ENCODE measurements at places on chromosomes 5 and 9.
A peak's percentile ranks its signal among the peaks of the same experiment; 100 is the strongest.

GRCh38 chr9:126157826-126158587 lies 168.6 kb upstream of the MVB12B start:
- no peak for DNase-seq

DNA sequence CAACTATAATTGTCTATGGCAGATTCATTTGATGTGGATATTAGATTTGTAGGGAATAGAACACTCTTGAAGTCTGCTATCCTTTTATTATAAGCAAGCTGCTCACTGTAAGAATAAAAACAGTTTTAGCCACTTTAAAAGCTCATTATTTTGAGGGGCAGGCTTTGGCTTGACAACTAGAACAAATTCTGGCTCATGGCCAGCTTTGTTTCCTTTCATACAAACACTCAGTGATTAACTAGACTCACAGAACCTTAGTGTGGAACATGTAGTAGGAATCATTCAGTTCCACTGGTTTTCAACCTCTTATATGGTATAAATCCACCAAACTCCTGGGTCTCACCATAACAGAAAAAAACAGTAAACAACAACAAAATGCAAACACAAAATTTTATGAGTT lies 27.4 kb upstream of the CEP120 start:
- DNase-seq: no peak

- no peak for DNase-seq
These were observed 4.3 kb downstream of the CD14 start for GRCh38 chr5:140628711-140629110.

GRCh38 chr9:105973951-105974351 lies 279.6 kb downstream of the TMEM38B start:
- no peak for DNase-seq

- no peak for DNase-seq
These were observed 382.3 kb downstream of the IRX2 start for GRCh38 chr5:2369178-2369577.

DNA sequence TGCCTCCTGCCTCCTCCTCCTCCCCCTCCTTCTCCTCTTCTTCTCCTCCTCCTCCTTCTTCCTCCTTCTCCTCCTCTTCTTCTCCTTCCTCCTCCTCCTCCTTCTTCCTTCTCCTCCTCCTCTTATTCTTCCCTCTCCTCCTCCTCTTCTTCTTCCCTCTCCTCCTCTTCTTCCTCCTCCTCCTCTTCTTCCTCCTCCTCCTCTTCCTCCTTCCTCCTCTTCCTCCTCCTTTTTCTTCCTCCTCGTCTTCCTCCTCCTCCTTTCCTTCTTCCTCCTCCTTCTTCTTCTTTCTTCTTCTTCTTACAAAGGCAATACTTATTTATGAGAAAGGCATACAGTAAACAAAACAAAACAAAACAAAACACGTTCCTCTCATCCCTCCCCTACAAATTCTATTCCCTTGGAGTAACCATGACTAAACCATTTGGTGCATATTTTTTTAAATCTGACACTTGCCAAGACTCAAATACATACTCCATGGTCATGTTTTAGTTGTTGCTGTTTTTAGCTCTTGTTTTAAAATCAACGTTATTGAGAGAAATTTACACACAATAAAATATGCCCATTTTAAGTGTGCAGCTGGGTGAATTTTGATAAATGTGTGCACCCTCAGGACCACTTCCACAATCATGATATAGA lies 135.6 kb downstream of the FOXD1 start:
- no peak for DNase-seq

GRCh38 chr9:69223605-69224004 lies 49.5 kb downstream of the TJP2 start:
- peak; percentile 17 for DNase-seq

- DNase-seq: no peak
These were observed 131.7 kb upstream of the TARS1 start for GRCh38 chr5:33309068-33309467.

GRCh38 chr9:75505654-75506053 lies 384.8 kb upstream of the PCSK5 start:
- no peak for DNase-seq

DNA sequence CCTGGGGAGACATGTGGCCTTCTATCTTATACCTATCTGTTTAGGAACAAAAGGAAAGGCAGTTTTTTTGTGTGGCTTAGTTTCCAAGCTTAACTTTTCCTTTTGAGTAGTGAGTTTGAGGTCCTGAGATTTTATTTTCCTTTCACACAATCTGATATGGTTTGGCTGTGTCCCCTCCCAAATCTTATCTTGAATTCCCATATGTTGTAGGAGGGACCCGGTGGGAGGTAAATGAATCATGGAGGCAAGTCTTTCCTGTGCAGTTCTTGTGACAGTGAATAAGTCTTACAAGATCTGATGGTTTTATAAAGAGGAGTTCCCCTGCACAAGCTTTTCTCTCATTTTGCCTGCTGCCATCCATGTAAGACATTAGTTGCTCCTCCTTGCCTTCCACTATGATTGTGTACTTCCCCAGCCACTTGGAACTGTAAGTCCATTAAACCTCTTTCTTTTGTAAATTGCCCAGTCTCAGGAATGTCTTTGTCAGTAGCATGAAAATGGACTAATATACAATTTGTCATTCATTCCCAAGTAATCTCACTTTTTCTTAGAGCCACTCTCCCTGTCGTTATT lies 4.7 kb upstream of the CLTB start:
- DNase-seq: no peak

Measured in GM12892 (cell line).